ENCODE measurements at places on chromosomes 7 and 10.
A peak's percentile ranks its signal among the peaks of the same experiment; 100 is the strongest.

DNA sequence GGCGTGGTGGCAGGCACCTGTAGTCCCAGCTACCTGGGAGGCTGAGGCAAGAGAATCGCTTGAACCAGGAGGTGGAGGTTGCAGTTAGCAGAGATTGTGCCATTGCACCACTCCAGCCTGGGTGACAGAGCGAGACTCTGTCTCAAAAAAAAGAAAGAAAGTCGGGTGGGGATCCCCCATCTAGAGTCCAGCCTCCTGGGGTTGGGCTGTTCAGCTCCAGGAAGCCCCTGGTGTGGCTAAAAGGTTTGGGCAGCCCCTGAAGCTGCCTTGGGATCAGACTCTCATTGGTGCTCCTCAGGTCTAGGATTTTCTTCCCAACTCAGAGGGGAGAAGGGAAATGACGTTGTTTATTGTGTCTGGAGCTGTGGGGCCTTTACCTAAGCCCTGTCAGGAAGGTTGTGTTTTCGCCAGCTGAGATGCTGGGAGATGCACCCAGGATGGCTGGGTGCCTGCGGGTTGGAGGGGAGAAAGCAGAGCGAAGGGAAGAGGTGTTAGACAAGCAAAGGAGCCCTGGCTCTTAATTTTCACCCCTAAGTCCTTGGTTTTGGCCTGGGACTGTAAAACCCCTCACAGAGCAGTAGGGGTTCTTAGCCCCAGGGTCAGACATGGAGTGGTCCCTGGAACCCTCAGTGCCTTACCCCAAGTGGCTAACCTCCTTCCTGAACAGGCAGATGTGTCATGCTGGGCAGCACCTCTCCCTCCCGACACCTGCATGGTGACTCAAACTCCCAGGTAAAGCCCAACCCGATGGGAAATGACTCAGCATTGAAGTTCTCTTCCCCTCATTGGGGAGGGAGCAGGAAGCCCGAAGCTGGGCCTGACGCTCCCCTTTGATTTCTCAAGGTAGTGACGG, 21.1 kb downstream of the PLAU start:
- DNase-seq = peak; percentile 46

GRCh38 chr7:22447762-22448161, 52.2 kb downstream of the STEAP1B start:
- no peak for DNase-seq

DNA sequence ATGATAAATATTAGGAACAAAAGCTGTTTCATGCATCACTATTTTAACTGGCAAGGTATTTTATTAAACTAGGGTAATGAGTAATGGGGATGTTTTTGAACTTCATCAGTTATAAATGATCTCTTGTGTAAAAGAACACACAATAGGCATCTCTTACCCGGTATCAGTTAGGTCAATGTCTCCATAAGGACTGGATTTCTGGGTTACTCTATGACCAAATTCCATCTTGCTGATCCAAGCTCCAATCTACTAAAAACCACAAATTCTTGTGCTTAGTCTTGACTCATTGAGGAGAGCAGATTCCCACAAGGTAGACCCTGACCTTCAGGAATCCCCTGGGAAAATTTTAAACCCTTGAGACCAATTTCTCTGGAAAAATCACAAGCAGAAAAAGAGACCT, 1167.7 kb downstream of the XPNPEP1 start:
- no peak for DNase-seq

DNA sequence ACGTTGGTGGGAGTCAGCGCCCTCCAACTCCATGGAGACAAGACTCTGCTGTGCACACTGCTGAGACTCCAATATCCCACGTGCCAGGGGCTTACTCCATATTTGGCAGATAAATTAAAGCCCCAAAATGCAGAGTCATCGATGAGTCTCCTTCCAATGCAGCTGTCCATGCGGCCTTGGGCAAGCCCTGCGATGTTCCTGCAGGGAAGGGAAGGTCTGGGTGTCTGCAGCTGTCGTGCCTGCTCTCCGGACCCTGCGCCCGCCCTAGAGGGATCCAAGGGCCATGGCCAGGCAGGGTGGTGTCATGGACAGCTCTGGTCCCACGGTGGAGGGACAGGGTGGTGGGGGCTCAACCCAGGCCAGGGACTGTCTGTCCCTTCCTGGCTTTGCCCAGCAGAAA, 185.2 kb downstream of the PTPRN2 start:
- DNase-seq = no peak

- no peak for DNase-seq
Measured at GRCh38 chr10:53403688-53404087, 631.1 kb upstream of the MBL2 start.

DNA sequence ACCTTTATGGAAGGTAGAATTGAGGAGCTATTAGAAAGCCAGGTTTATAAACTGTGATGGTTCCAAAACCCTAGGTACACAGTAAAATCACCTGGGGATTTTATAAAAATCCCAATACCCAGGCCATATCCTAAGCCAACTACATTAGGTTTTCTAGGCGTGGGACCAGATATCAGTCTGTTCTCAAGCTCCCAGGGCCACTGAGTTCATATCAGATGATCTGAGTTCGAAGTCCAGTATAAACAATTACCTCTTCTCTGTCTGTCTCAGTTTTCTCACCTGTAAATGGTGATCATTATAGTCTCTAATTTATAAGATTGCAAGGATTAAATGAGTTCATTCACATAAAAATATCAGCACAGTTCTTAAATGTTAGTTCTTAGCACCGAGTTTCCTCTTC, 60.6 kb downstream of the CAV1 start:
- no peak for DNase-seq

- no peak for DNase-seq
Measured at GRCh38 chr7:135919071-135919841, 57.9 kb downstream of the MTPN start.

- peak; percentile 37 for DNase-seq
Measured at GRCh38 chr10:110746254-110746826, 102.2 kb downstream of the RBM20 start.

GRCh38 chr7:98855610-98856422, 14.0 kb downstream of the TMEM130 start:
- no peak for DNase-seq

- DNase-seq = no peak
Measured at GRCh38 chr7:108908456-108908855, 338.8 kb downstream of the DNAJB9 start.

DNA sequence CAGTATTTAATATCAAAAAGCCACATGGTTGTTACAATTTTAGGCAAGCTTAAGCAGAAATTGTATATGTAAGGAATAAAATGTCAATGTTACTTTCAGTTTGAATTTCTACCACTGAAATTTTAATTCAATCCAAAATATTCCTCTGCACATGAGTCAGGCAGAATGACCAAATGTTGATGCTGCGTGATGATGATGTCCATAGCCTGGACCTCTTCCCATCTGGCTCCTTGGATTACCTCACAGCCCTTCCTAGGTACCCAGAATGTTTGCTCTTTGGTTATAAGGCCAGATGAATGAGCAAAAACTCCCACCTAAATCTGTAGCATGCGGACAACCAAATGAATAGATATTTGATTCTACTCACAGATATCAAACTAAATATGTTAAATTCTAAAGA, 258.3 kb upstream of the IMMP2L start:
- DNase-seq = no peak

GRCh38 chr10:132735341-132735775, 50.6 kb downstream of the NKX6-2 start:
- DNase-seq = no peak

DNA sequence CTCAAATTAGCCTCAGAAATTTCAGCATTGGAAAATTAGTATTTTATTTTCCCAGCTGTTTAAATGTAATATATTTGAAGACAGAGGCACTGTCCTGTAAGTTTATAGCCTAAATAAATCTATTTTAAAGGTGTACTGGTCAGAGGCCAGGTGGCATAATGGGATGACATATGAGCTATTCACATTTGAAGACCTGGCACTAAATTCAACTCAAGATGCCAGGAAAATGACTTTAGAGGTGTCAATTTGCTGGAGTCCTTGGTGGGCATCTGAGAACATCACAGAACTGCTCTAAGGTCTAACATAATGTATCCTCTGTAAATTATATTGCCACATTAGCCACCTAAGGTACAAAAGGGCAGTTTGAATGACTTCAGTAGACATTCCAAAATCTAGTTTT, 348.9 kb upstream of the BMPER start:
- no peak for DNase-seq

DNA sequence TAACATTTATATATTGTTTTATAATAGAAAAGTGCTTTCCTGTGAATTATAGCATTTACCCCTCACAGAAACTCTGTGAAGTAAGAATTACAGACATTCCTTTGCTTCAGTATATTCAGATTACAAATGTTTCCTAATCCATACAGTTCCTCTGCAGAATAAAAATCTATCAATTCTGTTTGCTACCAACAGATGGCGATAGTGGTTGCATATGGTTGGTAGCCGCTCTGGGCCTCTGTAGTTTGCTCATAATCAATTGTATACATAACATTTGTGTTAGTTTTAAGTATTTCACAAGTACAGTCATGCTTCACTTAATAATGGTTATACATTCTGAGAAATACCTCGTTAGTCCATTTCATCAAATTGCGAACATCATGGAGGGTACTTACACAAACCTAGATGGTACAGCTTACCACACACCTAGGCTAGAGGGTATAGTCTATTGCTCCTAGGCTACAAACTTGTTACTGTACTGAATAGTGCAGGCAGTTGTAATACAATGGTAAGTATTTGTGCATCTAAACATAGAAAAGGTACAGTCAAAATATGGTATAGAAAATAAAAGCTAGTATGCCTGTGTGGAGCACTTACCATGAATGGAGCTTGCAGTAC, 94.4 kb upstream of the STEAP4 start:
- DNase-seq = no peak

GRCh38 chr7:2037808-2038522, 194.8 kb downstream of the MAD1L1 start:
- peak; percentile 20 for DNase-seq

- no peak for DNase-seq
Measured at GRCh38 chr7:92052684-92053083, 81.6 kb downstream of the CYP51A1 start.

GRCh38 chr10:132144086-132144485, 42.7 kb upstream of the DPYSL4 start:
- DNase-seq = no peak

DNA sequence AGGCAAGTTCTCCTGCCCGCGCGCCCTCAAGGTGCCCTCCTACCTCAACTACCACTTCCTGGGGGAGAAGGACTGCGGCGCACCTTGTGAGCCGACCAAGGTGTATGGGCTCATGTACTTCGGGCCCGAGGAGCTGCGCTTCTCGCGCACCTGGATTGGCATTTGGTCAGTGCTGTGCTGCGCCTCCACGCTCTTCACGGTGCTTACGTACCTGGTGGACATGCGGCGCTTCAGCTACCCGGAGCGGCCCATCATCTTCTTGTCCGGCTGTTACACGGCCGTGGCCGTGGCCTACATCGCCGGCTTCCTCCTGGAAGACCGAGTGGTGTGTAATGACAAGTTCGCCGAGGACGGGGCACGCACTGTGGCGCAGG, 1.4 kb downstream of the FZD1 start:
- no peak for DNase-seq

DNA sequence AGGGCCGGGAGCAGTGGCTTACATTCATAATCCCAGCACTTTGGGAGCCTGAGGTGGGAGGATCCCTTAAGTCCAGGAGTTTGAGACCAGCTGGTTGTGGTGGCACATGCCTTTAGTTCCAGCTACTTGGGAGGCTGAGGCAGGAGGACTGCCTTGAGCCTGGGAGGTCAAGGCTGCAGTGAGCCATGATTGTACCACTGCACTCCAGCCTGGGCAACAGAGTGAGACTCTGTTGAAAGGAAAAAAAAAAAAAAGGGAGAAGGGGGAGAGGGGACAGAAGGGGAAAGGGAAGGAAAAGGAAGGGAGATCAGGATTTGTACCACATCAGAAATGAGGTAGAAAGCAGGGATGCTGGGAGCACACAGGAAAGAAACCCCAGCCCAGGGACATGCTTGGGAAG, 38.7 kb upstream of the SVOPL start:
- DNase-seq = no peak

DNA sequence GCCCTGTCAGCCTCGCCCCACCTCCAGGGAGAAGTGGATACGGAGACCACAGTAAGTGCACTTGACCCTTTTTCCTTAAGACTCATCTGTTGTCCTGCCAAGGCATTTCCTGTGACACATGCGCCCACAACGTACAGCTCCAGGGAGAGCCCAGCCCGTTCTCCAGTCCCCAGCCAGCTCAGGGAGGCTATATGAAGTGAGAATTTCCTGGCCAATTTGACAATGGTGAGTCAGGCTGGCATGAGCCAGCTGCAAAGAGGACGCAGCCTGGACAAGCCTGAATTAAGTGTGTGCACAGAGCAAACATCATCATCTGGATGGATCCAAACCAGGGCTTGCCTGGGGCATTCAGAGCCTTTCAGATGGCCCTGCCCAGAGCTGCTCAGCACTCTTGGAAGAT, 244.8 kb downstream of the KCNMA1 start:
- no peak for DNase-seq

GRCh38 chr10:19817231-19817933, 1.1 kb downstream of the PLXDC2 start:
- DNase-seq = no peak

- no peak for DNase-seq
Measured at GRCh38 chr7:70693321-70693685, 438.6 kb upstream of the GALNT17 start.

DNA sequence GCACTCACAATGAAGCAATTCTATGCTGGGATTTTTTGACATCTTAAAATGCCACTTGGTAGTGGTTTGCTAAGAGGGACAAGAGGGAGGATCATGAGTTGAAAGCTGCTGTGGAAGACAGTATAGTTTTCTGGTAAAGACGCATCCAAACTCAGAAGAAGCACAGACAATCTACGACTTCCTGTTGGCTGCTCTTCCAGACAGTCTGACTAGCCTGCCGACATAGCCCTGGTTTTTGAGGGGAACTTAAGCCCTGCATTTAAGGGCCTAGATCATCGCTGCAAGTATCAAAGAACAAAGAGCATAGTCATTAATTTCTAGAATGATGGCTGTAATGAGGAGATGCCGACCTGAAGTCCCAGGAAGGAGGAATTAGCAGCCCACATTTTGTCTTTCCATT, 99.9 kb upstream of the IKZF1 start:
- DNase-seq = peak; percentile 31

GRCh38 chr7:143171697-143172096, 11.5 kb upstream of the TAS2R39 start:
- DNase-seq = no peak

GRCh38 chr7:53596230-53596629, 560.8 kb downstream of the POM121L12 start:
- DNase-seq = no peak

DNA sequence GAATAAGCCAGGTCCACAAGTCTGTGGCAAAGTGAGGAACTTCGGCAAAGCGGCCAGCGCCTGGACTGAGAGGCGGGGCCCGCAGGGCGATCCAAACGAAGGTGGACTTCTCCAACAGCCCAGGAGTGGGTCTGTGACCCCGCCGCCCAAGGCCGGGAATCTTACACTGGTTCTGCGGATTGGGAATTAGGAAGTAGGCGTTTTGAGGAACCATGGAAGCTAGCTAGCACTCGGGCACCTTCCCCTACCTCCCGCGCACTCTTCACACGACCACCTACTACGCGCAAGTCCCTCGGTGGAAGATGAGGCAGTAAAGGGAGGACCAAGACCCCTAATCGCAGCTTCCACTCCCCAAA, 570 bp upstream of the ARF5 start:
- no peak for DNase-seq

GRCh38 chr10:20995123-20995987, 98.2 kb upstream of the NEBL start:
- no peak for DNase-seq

Measured in CD4-positive, alpha-beta T cell treated with Interleukin-1 beta for 1 hour (primary cell).